ENCODE measurements at places on chromosomes 1 and 21.

GRCh38 chr1:3677484-3677883, 25.2 kb downstream of the TP73 start:
- DNase-seq: no peak

DNA sequence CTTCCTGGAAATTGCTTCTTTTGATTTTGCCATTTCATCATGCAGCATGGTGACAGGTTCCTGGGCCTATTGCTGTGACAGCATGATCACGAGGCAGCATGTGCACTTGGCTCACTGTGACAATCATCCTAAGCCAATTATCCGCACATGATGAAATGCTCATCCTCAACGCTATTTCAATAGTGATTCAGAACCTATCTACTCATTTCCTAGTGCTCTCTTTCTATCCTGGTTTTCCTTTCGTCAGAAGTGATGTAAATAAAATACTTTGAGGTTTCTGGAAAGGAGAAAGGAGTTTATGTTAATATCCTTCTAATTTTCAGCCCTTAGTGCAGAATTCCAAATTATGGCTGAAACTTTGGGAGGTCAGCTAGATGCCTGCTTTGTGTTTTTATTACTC, 110.6 kb upstream of the ADAMTS5 start:
- DNase-seq: no peak

DNA sequence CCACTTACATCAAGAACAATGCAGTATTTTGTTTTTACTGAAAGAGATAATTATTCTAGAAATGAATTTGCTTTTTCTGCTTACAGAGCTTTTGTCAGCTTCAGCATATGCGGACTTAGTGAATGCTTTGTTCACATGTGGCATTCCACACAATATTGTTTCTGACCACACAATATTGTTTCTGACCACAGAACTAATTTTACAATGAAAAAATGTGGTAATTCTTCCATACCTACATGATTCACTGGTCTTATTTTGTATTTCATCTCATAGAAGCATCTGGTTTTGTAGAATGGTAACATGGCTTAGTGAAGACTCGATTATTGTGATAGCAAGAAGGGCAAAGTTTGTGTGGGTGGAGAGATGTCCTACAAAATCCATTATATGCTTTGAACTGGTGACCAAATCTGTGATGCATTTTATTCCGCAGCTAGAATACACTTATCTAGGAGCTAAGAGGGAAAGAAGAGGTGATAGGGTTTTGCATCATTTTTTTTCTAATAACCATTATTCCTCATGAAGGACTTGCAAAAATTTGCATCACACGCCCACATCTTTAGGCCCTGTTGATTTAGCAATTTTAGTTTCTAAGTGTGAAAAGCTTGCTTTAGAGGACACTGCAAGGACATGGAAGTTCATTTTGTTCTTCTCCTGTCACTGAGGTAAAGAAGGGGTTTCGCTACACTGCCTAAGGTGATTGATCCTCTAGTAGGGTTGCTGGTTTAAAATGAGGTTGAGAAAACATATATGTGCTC, 75.3 kb downstream of the HLX start:
- no peak for DNase-seq

DNA sequence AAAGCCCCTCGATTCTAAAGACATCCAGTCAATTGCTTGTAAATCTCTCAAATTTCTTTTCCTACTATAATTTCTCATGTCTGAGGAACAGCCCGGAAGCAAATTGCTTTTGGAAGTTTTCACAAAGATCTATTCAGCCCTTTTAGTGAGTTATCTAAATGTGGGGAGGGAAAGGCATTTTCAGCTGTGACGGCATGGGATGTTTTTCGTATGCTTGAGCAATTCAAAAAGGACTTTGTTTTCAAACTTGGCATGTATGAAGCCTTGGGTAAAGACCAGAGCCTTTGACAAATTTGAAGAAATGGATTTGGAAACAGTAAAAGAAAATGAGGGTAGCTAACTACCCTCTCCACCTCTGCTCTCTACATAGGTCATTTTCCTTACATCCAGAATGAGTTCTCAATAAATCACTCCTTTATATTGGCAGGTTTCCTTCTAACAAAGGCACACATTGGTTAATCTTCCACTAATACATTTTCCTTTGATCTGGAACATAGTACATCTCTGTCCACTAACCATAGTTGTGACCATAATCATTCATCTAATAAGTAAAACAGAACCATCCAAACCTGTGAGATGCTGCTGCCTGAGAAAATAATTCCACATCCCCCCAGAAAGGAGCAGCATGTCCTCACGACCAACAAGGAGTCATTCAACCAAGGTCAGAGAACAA, 66.1 kb upstream of the ADAM30 start:
- no peak for DNase-seq

DNA sequence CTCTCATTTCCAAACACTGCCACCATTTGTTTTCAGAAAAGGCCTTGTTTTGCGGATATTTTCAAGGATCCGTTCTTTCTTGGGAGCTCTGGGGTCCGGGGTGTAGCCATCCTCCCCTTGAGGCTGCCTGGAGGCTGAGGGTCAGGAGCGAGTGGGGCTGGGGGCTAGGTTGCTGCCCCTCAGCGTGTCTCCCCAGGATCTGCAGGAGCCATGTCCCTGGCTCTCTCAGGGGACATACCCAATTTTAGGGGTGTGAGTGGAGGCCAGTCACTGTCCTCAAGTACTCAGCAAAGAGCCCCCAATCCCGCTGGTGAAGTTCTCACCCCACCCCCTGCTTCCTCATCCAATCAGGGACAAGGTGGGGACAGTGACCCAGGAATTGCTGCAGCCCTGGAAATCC, 15.0 kb upstream of the PRDM16 start:
- no peak for DNase-seq

GRCh38 chr1:145858238-145858900, 512 bp downstream of the PIAS3 start:
- no peak for DNase-seq

DNA sequence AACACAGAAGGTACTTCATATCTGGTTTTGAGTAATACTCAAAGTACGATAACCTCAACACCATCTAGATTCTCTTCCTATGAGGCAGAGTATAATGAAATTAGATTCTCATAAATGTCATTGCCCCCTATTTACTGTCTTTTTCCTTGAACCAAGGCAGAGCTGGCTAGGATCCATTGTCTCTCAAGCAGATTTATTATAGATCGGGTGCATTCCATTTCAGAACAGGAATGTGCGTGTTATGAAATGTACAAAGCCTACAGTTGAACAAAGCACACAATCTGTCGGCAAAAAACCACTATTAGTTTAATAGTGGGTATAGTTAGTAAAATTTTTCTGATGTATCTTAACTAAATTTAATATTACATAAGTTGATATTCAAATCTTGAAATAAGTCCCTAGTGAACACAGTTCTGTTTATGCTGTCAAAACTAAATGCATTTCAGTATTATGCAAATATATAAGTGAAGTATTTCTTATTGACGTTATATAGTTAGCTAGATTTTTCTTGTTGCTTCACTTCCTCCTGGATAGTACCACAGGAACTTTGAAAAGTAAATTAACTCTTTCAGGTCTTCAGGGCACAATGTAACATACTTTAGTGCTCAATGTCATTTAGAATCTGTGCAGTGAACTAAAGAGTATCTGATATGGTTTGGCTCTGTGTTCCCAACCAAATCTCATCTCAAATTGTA, 92.1 kb downstream of the DDAH1 start:
- DNase-seq: no peak

- DNase-seq: no peak
Observed at GRCh38 chr1:227781314-227781930, 34.1 kb upstream of the PRSS38 start.

DNA sequence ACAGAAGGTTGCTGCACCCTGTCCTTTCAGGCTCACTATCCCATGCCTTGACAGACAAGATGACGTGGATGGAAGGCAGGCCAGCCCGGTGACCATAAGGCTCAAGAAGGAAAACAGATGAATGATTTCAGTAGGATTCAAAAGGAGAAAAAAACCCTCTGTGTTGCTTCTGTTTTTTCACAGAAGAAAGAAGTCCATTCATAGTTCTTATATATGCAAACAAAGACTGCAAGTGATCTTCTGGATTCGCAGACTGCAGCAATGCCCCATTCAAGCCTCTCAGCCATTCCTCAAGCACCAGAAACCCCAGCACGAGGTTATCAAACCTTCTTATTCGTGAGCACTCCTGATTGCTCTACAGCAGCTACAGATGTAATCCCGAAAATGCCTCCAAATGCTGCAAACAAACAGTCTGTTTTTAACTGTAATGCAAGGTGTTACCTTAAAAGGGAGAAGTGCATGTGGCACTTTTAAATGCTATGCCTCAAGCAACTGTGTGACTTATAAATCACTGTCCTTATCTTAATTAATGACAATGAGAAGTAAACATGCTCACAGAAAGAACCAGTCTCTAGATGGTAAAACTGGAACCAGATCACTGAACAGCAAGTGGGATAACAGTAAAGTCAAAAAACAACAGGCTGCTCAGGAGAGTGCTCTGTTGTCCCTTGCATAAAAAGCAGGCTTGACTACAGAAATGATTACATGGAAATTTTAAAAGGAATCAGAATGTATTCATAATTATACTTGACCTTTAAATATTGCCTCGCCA, 173.9 kb downstream of the HHIPL2 start:
- no peak for DNase-seq

DNA sequence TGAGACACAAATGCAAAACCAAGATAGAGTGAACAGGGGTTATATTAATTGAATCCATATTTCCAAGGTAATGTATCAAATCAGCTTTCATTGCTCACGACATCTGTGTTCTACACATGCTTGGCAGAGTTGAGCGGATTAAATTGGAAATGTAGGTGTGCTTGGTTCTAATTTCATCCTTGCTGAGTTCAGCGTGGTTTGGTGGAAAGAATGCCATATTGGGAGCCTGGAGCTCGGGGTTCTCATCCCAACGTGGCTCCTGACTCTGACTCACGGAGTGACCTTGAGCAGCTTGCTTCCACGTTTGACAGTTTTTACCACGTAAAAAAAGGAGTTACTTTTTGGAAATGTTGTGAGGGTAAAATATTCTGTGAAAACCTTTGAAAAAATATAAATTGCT, 92.0 kb downstream of the MTR start:
- no peak for DNase-seq

DNA sequence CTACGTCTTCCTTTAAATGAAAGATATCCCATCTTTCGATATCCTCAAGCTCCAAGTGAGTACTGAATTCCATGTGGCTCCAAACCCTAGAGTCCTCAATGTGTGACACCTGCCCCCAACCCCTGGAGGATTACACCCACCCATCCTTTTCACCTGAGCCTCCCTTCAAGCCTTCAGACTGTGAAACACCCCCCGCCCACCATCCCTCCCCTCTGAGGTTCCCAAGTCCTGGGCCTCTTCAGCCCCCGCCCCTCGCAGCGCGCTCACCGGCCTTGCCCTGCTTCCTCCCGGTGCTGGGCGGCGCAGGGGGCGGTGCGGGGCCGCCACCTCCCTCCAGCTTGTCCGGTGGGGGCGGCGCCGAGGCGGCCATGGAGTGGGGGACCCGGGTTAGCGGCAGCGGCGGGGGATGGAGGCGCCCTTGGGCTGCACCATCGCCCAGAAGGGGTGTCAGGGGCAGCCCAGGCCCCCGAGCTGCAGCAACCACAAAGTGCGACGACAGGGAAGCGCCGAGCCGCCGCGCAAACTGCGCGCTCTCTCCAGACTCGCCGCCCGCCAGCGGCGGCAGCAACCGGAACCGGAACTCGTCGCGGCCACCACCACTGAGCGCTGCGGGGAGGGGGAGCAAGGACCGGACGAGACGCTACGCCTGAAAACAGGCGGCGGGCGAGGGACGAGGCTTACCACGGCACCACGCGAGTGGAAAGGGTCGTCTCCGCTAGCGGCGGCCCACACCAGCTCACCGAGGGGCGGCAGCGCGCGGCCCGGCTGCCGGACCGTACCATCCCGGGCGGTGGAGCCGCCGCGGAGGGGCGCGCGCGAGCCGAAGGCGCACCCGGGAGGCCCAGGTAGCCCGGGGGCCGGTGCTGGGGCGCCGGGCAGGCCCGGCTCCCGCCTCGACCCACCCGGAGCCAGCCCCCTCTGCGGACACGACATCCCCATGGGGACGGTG, at the start of gene PYGO2:
Gene PYGO2 (minus strand): TSS at position 576 of the 949 bp plus-strand sequence. CDS start 206 bp downstream, at position 370.
- peak; percentile 86 for DNase-seq

GRCh38 chr21:42286416-42286815, 28.8 kb downstream of the TFF3 start:
- no peak for DNase-seq

GRCh38 chr1:114208714-114209113, 55.0 kb upstream of the SYT6 start:
- no peak for DNase-seq

GRCh38 chr1:197081117-197081753, 14.2 kb upstream of the F13B start:
- DNase-seq: no peak

DNA sequence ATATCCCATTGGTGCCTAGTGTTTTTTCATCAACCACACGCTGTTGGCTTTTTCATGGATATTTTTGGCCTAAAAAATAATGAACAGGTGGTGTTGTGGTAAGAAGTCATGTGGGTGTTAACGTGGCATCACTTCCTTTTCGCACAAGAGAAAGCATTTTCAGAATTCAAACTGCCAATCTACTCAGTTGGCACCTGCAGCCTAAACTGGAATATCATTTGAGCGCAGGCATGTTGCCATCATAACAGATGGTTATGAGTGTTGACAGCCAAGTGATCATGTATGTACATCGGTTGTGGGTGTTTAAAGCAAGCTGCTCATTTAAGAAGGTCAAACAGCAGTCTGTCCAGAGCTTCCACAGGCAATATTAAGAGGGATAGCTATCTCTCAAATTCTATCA, 1963.0 kb downstream of the NCAM2 start:
- DNase-seq: no peak

GRCh38 chr1:50783286-50783685, 176.8 kb downstream of the FAF1 start:
- DNase-seq: no peak

DNA sequence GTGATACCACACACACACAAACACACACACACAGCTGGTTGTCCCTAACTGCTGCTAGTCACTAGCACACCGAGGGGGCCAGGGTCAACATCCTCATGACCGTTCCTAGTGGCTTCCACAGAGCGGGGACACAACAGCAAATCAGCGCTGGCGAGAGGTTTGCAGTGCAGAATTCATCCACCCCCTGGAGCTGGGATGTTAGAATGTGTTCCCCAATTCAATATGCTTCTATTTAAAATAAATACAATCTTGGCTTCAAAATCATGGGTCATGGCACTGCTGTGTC, 16.2 kb upstream of the C2CD2 start:
- DNase-seq: no peak

- no peak for DNase-seq
Observed at GRCh38 chr1:203480084-203480483, 4.5 kb downstream of the PRELP start.

GRCh38 chr1:181259026-181259745, 170.7 kb downstream of the IER5 start:
- no peak for DNase-seq

Data from activated naive CD4-positive, alpha-beta T cell treated with anti-CD3 and anti-CD28 coated beads, Interleukin-2, amount 50 U/mL, for 72 hours (primary cell).